ENCODE measurements at places on chromosomes 16 and 17.

DNA sequence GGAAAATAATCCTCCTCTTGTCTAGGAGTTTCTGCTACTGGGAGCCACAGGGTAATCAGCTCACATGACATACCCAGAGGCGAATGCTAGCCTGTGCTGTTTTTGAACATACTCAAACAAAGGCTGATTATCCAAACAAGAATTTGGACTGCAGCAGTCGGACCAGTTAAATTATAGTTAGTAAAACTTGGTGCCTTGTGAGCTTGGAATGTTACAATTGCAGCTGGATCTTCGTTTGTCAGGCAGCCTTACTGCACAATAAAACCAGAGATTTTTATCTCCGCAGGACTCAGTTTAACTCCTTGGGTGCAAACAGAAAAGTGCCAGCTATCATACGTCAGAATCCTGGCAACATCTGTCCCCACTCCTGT is 163.8 kb upstream of the TBX2 start:
- DNase-seq, result no peak

DNA sequence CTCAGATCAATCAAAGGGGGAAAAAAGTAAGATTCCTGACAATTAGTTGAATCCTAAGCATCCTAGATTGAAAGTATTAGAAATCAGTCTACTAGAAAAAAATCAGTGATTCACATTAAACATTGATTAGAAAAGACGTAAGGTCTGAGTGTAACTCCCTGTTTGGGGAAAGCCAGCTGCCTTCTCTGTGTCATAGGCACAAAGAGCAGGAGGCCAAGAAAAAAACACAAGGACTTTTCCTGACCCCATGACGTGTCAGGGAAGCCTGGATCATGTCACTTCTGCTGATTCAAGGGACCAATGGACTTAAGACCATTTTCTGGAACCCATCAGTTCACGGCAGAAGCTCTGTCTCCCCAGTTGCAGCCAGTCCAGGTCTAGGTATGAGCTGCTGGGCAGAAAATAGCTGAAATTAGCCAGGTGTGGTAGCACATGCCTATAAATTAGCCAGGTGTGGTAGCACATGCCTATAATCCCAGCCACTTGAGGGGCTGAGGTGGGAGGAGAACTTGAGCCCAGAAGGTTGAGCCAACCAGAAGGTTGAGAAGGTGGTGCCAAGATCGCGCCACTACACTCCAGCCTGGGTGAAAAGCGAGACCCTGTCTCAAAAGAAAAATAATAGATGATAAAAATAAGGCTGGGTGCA is 35.9 kb downstream of the RANBP10 start:
- DNase-seq, result no peak

DNA sequence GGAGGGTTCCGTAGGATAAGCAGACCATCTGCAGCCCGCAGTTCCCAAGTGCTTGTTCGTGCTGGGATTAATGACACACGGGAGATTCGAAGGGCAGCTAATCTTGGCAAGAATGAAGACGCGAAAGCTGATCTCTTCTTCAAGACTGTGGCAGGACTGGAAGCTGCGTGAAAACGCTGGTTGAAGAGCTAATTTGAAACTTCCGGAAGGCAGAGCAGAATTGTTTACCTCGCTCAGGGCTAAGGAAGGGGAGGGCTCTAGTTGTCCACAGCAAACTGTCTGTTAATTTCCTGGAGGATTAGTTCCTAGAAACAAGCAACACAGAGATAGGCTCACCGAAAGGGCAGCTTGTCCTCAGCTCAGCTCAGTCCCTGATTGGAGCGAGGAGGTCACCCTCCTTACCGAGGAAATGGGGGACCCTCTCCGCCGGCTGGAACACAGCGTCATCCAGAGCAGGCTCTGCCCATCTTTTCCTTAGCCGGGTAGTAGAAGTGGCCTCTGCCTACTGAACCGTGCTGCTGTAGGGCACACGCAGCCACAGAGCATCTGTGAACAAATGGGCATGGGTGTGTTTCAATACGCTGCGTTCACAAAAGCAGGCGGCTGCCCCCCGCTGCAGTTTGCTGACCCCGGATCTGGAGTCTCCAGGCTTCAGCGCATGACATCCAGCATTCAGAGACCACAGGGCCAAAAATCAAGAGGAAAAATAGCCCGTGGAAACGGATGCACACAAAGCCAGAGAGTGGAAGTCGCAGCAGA is 16.7 kb upstream of the BAIAP2 start:
- DNase-seq, result peak; percentile 73

- DNase-seq, result no peak
These were observed 162.7 kb upstream of the RPL38 start for GRCh38 chr17:74040729-74041128.

DNA sequence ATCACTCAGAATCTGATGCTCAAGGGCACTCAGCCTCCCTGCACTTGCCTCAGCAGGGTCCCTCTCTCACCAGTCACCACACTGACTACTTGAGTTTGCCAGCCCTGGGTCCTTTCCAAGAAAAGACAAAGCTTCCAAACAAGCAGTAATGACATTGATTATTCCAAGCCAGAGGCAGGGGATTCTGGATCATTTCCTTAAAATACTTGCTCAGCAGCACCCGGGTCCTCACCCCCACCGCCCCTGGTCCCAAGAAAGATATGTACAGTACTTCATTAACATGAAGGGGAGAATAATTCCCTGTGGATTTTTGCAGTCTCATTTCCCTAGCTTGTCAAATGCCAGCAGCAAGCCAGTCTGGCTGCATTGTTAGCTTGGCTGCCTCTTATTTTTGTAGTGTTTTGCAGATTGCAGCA is 83.2 kb upstream of the GNAO1 start:
- no peak for DNase-seq

Measured in skin of body (tissue), 3 donors.